ENCODE measurements at places on chromosomes 12 and 14.
A peak's percentile ranks its signal among the peaks of the same experiment; 100 is the strongest.

DNA sequence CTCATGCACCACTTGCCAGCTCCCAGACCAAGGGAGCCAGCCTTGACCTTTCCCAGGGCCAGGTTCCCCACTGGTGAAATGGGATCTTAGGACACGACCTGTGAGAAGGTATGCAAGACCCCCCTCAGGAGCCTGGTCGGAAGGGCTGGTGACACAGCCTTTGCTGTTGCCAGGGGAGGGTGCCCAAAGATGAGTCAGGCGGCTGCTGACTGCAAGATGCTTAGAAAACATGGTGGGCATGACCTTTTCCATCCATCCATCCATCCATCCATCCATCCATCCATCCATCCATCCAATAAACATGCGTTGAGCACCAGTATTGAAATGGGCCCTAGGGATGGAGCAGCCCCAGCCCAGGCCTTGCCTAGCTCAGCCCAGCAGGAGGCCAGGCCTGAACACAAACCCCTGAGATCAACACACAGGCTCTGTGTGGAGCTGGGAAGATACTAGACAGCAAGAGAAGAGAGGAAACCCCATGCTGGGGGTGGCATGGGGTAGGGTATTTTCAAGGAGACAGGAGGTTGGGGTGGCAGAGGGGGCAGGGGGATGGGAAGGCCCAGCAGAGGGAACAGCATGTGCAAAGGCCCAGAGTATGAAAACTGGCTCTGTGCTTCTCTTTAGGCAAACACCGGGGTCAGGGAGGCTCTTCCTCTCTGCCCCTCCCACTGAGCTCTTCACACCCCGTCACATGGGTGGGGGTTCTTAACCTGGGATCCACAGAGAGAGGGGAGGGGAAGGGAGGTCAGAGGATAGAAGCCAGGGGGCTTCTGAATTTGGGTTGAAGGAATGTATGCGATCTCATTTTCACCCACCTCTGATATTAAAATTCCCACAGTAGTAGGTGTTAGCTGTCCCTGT is 26.2 kb upstream of the YY1 start:
- DNase-seq = no peak

- peak; percentile 49 for DNase-seq
These were observed at the start of gene SMOC1 for GRCh38 chr14:69879175-69880043. Gene SMOC1 (plus strand): TSS chr14:69879416. CDS start chr14:69879679, 263 bp downstream.

DNA sequence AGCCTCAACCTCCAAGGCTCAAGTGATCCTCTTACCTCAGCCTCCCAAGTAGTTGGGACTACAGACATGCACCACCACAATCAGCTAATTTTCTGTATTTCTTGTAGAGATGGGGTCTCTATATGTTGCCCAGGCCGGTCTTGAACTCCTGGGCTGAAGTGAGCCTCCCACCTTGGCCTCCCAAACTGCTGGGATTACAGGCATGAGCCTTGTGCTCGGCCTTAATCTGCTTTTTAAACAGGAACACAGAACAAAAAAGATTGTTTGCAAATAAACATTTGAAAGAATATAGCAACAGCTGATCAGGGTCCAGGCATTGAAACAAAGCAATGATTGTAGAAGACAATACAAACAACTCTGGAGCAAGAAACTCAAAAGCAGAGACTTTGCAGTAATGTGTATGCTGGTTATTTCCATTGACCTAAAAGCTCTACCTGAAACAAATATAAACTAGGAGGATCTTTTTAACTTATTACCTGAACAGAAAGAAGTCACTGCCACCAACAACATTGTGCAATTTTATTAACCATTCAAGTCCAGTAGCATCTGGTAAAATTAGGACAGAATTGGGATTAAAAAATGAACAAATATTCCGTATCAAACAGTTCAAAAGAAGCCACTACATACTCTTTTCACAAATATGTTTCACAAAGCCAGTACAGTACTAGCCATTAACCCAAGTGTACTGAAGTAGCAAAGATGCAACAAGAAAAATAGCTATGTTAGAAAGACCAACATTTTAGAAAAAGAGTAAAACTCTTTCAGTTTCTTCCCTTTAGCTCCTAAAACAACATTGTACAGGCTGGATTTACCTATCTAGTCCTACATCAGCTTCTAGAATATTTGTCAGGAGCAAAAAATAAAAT is 14.2 kb downstream of the AMN1 start:
- no peak for DNase-seq

- peak; percentile 71 for DNase-seq
These were observed 26.3 kb upstream of the BCDIN3D start for GRCh38 chr12:49868952-49869815.

- DNase-seq = no peak
These were observed 24.4 kb upstream of the CAPRIN2 start for GRCh38 chr12:30779178-30779577.

DNA sequence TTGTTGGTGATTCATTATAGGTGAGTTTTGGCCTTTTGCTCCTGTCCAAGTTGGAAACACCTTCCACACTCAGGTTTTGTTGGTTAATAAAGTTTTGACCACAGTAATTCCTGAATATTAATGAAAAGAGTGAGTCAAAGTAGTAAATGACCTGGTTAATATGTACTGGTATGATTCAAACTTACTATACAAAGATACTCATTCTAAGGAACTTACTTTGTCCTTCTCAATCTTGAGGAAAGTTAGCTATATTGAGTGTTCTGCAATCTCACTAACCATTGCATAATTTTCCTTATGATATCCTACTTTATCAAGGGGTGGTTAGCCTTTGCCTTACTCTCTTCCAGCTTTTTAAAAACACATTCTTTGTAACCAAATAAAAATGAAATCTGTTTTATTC is 20.9 kb upstream of the HECTD1 start:
- no peak for DNase-seq

DNA sequence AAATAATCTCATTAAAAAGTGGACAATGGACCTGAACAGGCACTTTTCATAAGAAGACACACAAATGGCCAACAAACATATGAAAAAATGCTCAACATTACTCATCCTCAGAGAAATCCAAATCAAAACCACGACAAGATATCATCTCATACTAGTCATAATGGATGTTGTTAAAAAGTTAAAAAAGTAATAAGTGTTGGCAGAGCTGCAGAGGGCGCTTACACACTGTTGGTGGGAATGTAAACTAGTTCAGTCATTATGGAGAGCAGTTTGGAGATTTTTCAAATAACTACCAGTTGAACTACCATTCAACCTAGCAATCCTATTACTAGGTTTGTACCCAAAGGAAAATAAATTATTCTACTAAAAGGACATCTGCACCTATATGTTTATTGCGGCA is 47.2 kb downstream of the FOXG1 start:
- no peak for DNase-seq

DNA sequence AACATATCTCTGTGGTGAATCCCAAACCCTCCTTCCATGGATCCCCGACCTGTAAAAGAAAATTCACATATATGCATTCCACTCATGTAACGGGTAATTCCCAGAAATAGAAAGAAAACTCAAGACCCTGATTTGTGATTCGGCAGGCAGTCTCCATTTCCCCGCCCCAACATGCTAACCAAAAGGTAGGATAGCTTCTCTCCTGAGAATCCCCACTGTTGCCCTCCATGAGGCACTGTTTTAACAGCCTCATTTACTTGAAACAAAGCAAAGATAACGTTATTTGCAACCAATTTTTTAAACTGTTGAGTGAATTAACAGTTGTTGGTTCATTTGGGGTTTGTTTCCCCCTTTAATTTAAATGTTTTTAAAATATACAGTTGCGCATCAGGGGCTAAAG is 774 bp upstream of the SLC2A13 start:
- peak; percentile 73 for DNase-seq

GRCh38 chr12:50916292-50916691 is 36.1 kb upstream of the HIGD1C start:
- DNase-seq = no peak

DNA sequence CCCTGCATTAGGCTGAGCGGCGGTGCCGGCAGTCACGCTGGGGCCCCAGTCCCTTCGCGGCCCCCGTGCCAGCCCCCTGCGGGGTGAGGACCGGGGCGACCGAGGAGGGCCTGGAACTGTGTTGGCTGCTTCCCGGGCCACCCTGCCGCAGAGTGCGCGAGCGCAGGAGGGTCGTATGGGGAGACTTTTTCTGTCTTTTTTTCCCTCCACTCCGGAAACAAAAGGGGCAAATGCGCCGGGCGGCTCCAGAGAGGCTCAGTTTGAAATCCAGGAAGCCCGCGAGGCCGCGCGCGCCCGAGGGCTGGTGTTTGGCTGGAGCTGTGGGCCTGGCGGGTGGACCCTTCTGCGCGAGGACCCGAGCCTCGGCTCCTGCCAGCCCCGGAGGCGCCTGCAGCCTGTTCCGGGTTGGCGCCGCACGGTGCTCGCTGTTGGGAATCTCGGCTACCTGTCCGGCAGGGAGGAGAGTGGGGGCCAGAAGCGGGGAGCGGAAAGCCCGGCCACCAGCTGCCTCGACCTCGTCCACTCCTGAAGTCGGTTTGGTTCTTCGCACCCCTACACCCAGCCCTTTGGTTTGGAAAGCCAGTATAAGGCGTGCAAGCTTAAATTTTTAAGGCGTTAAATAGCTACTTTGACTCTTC is 638 bp downstream of the PLEKHG3 start:
- peak; percentile 68 for DNase-seq

DNA sequence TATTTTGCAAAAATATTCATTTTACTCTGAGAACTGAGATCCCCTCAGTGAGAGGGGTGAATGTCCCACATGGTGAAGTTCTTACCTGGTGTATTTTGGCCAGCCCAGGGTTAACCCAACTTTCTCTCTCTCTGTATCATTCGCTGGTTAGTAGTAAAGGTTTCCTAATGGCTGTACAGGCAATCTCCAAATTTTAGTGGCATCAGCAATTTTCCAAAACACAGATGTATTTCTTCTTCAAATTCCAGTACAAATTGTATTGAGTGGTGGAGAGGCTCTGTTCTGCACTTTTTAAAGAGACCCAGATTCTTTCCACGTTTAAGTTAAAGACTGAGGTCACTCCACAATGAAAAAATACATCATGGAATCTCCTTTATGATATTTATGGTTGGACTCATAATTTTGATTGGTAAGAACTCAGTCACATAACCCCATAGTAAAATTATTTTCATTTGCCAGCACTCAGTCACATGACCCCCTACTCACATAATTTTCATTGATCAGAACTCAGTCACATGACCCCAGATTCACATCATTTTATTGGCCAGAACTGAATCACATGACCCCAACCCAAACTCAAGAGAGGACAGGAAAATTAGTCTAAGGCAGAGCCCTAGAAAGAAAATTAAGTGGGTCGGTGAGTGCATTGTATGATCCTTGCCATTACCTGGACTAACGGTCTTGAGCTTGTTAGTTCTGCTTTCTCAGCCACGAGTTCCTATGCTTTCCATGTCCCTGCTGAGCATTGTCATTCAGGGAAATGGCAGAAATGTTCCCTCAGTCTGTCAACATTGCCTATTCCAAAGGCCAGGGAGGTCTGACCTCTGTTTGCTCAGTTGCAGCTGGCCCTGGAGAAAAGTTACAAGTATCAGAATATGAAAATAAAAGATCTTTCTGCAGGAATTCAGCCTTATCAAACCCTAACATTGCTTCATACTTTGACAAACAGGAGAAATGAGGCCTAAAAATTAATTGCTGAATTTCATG is 1536.2 kb downstream of the AACS start:
- no peak for DNase-seq

- no peak for DNase-seq
These were observed 12.1 kb downstream of the C14orf132 start for GRCh38 chr14:96051231-96051630.

DNA sequence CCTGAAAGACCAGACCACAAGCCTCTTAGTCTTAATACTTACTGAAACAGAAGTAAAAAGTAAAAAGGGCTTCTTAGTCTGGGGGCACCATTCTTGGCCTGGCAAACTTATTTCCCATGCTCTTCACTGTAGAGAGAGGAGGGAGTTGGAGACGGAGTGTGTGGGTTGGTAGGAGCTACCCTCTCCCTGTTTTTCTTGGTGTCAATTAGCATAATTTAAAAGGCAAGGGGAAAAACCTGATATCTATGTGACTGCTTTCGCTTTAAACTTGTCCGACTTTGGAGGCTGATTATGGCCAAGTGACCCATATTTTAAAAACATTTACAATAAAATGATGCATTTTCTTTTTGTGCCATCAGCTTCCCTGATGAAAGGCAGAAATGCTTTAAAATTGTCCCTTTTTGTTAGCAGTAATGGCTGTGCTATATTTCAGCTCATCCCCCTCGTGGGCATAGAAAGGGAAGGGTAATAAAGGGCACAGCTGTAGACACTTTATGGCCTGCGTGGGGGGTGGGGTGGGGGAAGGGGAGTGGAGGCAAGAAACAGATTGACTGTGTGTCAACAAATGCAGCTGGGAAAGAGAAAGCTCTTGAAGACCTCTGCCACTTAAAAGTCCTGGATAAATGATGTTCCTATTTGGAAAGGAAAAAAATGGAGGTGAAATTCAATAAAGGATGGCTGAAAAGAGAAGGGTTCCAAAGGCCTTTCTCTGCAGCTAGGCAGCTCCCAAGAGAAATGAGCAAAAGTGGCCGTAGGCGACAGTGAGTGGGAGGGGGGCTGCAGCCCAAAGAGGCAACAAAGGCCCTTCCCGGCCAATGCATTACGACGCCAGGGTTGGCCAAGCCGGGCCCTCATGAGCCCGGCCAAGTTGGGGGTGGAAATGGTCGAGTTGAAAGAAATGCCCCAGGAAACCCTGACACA is 57.5 kb upstream of the TMEM263 start:
- peak; percentile 84 for DNase-seq

GRCh38 chr12:21221778-21222177 is 90.8 kb downstream of the SLCO1B1 start:
- DNase-seq = no peak

DNA sequence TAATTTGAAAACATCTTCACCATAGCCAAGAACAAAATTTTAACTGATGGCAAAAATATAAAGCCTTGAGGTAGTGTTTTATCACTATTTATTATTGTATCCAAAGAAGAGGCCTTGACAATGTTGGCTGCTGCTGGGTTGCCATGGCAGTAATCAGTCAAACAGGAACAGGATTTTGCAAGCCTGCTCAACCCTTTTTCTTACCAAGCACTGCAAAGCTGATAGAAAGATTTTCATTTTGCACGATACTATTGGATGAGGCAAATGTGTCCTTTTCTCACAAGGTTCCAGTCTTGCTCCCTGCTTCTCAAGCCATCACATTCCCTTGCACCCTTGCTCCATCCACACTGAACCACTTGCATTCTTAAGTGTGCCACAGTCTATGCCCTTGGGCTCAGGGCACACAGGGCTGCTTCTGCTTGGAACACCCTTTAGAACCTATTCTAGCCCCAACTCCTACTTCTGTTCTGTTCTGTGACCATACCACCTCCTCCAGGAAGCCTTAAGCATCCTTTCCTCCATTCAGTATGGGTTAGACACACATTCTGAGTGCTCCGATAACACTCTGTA is 76.5 kb upstream of the AMIGO2 start:
- peak; percentile 28 for DNase-seq

GRCh38 chr12:89369166-89369565 is 16.9 kb upstream of the DUSP6 start:
- no peak for DNase-seq

- DNase-seq = no peak
These were observed 115.1 kb downstream of the GALC start for GRCh38 chr14:87877877-87878276.

DNA sequence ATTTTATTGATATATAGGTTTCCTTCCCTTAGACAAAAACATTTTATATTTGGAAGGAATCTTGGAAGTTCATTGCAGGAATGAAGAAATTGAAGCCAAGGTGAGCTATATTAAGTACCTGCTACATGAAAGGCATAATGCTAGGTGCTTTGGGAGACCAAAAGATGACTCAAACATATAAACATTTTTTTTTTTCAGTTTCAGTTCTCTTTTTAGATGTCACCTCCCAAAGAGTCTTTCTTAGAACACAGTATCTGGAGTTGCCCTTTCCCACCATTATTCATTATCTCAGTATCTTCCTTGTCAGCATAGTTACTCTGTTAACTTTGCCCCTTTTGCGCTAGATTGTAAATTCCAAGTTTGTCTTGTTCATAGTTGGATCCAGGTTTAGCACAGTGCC is 1.1 kb downstream of the LIN52 start:
- no peak for DNase-seq
